CMK (cell line): ENCODE measurements at places on chromosomes 2 and 18.

DNA sequence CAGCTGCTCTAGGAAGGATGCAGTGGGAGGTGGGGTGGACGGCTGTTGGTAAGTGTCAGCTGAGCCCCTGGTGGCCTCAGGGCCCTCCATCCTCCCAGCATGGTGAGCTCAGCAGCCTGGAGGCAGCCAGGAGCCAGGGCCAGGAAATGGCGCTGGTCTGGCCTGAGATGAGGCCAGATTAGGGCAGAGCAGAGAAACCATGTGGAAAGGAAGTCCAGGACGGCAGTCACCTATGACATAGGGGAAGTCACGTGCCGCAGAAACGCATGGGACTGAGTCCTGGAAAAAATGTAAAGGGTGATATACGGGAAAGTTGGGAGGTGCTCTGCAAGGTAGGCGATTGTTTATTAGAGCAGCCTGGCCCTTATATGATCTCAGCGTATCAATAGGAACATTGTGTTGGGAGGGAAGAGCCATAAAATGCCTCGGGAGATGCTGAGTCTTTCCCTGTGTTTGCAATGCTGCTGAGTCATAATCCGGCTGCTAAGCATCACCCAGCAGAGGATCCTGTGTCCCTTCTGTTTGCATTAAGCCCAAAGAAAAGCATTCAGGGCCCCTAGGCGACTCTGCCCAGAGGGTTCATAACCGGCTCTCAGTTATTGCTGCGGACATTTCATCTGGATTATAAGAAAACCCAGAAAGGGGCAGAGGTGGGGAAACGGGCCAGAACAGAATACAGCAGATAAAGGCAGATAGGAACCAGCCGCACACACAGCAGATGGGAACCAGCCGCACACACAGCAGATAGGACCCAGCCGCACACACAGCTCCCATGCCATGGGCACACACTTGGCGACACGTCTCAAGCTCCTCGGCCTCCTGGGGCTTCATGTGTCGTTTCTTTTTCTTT is 30.3 kb upstream of the B3GNT7 start:
- no peak for DNase-seq

DNA sequence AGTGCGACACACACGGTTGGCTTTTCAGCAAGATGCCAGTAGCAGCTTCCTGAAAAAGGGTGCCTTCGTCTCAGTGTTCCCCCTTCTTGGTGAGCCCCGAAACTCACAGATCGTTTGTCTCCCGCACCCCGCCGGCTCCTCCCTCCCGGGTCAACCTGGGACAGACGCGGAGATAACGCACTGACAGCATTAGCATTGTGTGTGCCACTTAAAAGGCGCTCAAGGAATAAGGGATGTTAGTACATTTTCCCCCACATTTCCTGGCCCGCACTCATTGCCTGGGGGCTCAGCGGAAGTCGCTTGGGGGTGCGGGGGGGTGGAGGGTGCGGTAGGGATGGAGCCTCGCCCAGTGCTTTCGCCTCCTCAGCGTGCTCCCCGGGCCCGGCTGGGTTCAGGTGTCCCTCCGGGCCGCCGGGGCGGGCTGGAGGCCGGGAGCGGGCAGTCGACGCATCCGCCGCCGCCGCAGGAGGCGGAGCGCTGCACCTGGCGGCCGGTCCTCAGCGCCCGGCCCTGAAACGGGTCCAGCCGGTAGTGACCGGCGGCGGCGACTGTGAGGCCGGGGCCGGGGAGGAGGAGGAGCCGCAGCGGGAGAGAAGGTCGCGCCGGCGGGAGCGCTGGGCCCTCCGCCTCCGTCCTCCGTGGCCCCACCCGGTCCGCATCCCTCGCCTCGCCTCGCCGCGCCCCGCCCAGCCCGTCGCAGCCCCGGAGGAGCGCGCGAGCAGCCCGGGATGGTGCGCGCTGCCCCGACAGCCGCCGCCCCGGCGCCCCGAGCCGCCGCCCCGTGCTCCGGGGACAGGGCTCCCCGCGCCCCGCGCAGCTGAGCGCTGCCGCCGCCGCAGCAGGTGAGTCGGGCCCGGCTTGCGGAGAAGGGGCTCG is at the start of gene MFSD6:
Gene MFSD6, plus strand, starts transcription at position 694 of the 876 bp plus-strand sequence. CDS start 27,675 bp downstream, outside the sequence.
- DNase-seq, result no peak

DNA sequence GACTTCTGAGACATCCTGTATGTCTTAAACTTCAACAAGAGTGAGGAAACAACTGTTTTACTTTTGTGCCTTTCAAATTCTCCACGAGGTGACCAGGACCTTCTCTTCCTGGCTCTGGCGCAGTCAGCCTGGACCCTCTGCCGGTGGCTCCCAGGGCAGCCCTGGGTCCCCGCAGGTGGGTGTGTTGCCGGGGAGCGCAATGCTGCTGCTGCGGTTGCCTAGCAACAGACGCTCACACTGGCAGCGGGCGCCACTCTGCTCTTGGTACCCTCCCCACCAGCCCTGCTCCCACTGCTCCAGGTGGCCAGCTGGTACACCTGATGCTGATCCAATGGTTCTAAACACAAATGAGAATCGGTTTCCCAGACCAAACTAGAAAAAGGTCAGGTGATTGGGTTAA is 58.7 kb downstream of the GNAL start:
- no peak for DNase-seq

DNA sequence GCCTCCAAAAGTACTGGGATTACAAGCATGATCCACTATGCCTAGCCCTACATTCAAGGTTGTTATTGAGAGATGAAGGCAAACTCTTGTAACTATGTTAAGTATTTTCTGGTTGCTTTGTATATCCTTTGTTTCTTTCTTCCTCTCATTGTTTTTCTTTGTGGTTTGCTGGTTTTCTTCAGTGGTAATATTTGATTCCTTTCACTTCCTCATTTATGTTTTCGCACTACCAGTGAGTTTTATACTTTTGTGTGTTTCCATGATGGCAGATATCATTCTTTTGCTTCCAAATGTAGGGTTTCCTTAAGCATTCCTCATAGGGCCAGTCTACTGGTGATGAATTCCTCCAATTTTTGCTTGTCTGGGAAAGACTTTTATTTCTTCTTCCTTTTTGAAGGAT is 90.2 kb downstream of the NCK2 start:
- DNase-seq, result no peak

- DNase-seq, result no peak
Measured at GRCh38 chr18:42011053-42011452, 56.0 kb downstream of the PIK3C3 start.

DNA sequence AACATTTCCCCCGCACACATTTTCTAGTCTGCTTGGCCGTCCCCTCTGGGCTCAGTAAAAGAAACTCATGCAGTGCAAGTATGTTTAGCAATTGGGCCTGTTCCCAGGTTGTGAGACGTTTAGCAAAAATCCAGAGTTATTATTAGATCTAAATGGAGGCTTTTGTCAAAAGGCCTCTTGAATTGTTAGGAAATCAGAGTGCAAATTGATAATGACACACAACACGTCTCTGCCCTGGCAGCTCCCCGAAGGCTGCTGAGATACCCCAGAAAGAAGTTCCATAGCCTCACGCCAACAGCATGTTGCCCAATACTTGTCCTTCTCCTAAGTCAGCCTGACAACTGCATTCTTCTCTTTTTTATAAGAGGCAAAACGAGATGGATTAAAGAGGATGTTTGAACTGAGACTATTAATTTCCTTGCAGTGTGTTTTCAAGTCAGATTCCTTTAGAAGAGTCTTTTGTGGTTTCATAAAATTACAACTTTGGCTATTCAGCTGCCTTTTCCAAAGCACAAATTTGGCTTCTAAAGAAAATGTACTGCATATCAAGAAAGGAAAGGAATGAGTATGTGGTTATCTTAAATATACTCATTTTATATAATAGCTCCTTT is 202.2 kb downstream of the TRIB2 start:
- no peak for DNase-seq

DNA sequence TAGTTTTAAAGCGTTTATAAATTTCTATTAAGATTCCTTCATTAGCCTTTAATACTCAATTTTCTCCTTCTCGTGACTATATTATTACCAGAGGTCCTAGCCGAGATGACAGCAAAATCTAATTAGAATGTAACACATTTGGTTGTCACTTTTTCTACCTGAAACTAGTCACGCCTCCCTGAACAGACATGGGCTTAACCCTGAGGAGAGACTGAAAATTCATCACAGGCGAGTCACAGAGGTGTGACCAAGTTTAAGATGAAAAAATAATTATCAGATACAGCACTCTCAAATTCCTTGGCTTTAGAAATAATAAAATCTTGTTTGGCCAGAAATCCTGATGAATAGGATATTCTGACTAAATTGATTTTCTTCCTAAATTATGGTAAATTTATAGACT is 834.4 kb upstream of the SLC39A10 start:
- no peak for DNase-seq

GRCh38 chr2:54899576-54900200 is 150.6 kb downstream of the RTN4 start:
- DNase-seq, result no peak

- no peak for DNase-seq
Measured at GRCh38 chr2:100243631-100244030, 78.7 kb downstream of the LONRF2 start.
